ENCODE measurements at places on chromosomes 6 and 20.

DNA sequence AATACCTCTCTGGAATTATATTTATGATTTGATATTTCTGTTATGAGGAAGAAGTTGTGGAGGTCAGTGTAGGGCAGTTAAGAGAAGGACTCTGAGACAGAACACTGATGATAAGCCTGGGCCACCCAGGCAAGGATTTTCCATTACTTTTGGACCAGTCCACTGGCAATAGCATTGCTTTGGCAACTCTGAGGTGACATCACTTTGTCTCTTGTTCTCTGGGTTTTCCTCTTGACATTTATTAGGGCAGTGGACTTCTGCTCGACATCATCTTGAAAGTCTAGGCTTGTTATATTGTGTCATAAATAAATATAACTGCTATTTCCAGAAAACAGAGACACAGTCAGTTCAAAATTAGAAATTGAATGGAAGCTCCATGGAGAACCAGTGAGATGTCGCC is 268.0 kb downstream of the SMOC2 start:
- no peak for DNase-seq

DNA sequence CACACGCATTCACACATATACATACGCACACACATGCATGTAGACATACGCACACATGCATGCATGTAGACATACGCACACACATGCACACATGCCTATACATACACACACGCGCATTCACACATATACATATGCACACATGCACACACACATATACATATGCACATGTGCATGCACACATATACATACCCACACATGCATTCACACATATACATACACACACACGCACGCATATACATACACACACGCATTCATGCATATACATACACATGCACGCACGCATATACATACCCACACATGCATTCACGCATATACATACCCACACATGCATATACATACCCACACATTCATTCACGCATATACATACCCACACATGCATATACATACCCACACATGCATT is 80.5 kb downstream of the WDR27 start:
- no peak for DNase-seq

- no peak for DNase-seq
Measured at GRCh38 chr6:135299256-135299655, 118.1 kb downstream of the MYB start.

GRCh38 chr20:2259731-2260130 is 36.1 kb upstream of the TGM3 start:
- no peak for DNase-seq

DNA sequence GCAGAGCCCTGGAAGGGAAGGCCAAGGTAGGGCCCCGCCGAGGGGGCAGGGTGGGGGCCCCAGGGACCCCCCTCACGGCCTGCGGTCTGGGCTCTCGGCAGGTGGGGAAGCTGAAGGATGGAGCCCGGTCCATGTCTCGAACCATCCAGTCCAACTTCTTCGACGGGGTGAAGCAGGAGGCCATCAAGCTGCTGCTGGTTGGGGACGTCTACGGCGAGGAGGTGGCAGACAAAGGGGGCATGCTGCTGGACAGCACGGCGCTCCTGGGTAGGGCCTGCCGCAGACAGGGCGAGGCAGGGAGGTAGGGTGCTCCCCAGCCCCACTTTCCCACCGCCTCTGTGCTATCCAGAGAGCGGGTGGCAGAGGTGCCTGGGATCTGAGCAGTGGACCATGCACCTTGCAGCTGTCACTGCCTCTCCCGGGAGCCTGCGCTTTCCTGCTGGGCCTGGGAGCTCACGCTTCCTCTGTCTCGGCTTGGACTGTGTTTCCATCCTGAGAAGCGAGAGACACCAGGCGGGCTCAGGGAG is 83.1 kb downstream of the SYNJ2 start:
- no peak for DNase-seq

GRCh38 chr20:5511930-5512329 is 195.2 kb upstream of the PROKR2 start:
- DNase-seq = no peak

- DNase-seq = no peak
Measured at GRCh38 chr6:160154471-160154870, 32.9 kb downstream of the SLC22A1 start.

GRCh38 chr20:63475209-63475608 is 2.8 kb upstream of the KCNQ2 start:
- peak; percentile 84 for DNase-seq

- DNase-seq = no peak
Measured at GRCh38 chr6:48747040-48747439, 636.0 kb upstream of the PTCHD4 start.

- DNase-seq = peak; percentile 62
Measured at GRCh38 chr20:2694008-2694471, 1.5 kb downstream of the EBF4 start.

GRCh38 chr6:165205632-165206031 is 103.8 kb downstream of the C6orf118 start:
- DNase-seq = no peak

- DNase-seq = peak; percentile 42
Measured at GRCh38 chr6:148367411-148368024, 24.9 kb downstream of the SASH1 start.
